Activated CD8-positive, alpha-beta memory T cell treated with anti-CD3 and anti-CD28 coated beads for 48 hours (primary cell): ENCODE measurements at places on chromosomes 12 and 14.

GRCh38 chr12:93448796-93449195, 7.0 kb upstream of the UBE2N start:
- DNase-seq = no peak

- no peak for DNase-seq
These were observed 80.0 kb downstream of the ACTN1 start for GRCh38 chr14:68899033-68899603.

- DNase-seq = no peak
These were observed 36.7 kb downstream of the TRMT5 start for GRCh38 chr14:60944204-60944603.

DNA sequence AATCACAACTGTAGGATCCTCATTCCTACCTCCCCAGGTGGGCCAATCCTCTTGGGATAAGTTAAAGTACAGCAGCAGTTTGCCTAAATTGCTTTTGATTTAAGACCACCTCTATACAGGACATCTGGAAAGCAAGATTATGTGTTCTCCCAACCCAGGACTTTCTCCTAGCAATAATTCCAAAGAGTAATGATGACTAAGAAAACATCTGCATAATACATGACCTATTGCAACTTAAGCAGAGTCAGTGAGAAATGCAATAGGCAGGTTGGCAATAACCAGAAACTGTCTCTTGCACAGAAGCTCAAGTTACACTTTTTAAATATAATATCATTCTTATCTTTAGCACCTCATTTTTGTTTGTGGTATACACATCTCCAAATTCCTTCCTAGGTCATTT, 275.4 kb downstream of the TRHDE start:
- no peak for DNase-seq

- no peak for DNase-seq
These were observed 13.4 kb downstream of the MTERF2 start for GRCh38 chr12:106973545-106973944.

DNA sequence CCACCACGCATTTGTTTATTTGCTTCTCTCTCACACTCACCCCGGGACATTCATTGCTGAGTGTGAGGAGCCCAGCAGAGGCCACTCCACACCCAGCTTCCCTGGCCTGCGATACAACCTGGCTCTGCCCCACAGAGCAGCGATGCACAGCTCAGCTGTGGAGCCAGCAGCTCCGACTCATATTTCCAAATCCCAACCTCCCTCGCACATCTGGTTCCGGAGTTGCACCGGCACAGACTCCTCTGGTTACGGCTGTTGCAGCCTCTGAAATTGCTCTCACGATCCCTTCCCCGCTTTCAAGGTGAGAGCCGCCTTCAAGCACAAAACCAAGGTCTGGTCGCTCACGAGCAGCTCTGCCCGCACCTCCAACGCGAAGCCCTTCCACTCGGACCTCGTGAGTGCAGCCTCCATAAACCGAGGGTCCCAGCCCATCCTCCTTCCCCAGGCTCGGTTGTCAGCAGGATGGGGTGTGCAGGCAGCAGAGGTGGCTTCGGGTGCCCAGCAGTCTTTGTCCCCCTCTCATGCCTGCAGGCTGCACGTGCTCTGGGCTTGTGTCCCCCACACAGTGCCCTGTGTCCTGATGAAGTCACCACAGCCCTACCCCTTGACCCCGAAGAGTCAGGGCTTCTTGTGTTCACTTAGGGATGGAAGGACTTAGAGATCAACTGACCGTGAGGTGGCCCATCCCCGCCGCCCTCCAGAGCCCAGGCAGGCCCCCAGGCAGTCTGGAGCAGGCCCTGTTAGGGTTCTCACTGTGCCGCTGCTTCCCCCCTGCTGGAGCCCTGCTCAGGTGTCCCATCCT, 184.3 kb downstream of the ADGRD1 start:
- no peak for DNase-seq

GRCh38 chr14:30620178-30620577, 1.9 kb upstream of the SCFD1 start:
- DNase-seq = no peak

DNA sequence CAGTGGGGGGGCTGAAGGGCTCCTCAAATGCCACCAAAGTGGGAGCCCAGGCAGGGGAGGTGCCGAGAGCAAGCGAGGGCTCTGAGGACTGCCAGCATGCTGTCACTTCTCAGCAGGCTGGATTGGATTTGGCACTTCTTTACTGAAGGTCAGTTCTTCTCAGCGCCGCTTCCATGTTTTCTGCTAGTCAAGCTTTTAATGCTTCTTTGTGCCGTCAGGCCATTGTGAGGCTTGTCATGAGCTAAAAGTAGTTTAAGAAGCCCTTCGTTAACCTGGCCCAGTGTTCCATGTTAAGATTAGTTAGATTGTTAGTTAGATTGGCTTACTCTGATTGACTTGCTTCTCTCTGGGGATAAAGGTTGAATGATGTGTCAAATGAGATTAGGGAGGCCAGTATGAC, 13.4 kb downstream of the GABARAPL1 start:
- no peak for DNase-seq

- no peak for DNase-seq
These were observed 1096.0 kb upstream of the FLRT2 start for GRCh38 chr14:84433961-84434360.

DNA sequence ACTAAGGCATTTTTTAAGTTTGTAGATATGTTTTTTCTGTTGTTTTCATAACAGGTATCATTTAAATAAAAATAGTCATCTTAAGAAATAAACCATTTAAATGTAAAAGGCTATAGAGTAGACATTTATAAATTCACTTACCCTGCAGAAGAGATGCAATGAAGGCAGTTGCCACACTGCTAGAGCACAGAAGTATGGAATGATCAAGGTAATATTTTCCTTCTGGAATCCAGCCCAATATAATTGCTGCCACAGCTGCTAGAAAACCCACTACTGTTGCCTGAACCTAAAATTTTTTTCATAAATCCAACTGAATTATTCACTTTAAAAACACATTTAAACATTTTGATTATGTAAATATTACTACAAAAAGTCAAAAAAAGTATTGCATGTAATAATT, 69.2 kb downstream of the SLC41A2 start:
- no peak for DNase-seq

GRCh38 chr14:86003998-86004397, 474.1 kb downstream of the FLRT2 start:
- DNase-seq = no peak

DNA sequence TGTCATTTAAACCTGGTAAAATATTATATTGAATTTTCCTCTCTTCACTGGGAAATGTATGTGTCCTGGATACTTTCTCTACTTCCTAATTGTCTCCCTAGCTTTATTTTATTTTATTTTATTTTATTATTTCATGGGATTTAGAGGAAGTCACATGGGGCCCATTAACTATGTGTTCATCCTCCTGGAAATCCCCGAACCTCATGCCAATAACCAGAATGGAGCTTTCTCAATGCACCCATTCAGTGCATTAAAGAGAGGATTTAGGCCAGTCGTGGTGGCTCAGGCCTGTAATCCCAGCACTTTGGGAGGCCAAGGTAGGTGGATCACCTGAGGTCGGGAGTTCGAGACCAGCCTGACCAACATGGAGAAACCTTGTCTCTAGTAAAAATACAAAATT, 1.3 kb upstream of the RPGRIP1 start:
- no peak for DNase-seq

DNA sequence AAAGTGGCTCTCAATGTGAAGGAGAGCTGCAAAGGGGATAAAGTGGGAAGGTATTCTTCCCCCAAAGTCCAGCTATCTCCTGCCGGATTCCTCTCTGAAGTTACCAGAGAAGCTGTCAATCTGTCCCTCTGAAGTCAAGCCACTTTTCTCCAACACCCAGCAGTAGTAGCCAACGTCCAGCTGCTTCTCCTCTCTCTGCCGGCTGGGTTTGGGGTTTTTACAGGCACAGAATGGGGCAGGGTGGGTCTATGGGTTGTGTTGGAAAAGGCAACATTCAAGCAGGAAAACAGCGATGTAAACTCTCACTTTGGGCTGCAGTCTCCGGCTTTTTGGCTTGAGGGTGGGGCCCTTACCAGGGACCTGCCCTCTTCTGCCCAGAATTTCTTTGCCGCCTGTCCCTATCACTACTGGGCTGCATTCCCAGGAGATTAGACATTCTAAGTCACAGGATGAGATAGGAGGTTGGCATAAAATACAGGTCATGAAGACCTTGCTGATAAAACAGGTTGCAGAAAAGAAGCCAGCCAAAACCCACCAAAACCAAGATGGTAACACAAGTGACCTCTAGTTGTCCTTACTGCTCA, 16.3 kb downstream of the CAPZA3 start:
- no peak for DNase-seq

DNA sequence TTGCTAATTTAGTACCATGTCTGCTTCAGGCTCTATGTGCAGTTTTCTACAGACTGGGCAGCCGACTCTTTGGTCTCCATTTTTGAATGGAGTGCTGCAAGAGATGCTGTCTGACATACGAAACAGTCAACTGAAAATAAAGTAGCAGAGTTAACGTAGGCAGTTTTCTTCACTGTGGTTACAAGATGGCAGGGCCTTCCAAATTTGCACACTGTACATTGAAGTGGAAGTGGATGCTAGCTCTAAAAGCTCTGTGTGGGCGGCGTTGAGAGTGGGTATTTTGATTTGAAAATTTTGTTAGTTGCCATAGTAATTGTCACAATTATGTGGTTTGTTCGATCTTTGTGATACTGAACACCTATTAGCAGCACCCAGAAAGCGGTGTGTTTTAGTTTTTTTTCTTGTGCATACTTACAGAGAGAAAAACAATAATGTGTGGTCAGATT, 154.9 kb upstream of the ATP2B1 start:
- no peak for DNase-seq

GRCh38 chr12:121806546-121807423, 3.0 kb downstream of the SETD1B start:
- no peak for DNase-seq

- no peak for DNase-seq
These were observed 153.5 kb downstream of the KCNA5 start for GRCh38 chr12:5197131-5197530.

- no peak for DNase-seq
These were observed 653.9 kb upstream of the TBX3 start for GRCh38 chr12:115337693-115338543.

GRCh38 chr12:19436931-19437330, 2.4 kb upstream of the AEBP2 start:
- no peak for DNase-seq

DNA sequence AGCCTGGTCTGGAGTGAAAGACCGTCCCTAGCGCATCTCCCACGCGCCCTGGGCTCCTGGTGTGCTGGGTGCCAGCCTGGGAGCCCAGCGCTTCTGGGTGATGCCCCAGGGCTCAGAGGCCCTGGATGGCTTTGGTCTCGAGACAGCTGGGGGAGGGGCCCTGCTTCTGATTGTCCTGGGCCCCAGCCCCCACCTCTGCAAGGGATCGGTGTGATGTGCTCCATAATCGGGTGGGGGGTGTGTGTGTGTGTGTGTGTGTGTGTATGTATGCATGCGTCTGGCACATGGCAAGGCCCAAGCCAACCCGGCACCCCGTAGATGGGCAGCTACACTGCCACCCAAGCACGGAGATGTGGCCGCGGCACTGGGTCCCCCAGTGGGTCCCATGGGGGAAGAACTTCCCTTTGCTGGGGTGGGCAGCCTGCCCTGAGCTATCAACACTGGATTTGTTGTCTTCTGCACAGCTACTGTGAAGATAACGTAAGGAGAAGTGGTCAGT, 3.1 kb downstream of the ZBTB42 start:
- no peak for DNase-seq

DNA sequence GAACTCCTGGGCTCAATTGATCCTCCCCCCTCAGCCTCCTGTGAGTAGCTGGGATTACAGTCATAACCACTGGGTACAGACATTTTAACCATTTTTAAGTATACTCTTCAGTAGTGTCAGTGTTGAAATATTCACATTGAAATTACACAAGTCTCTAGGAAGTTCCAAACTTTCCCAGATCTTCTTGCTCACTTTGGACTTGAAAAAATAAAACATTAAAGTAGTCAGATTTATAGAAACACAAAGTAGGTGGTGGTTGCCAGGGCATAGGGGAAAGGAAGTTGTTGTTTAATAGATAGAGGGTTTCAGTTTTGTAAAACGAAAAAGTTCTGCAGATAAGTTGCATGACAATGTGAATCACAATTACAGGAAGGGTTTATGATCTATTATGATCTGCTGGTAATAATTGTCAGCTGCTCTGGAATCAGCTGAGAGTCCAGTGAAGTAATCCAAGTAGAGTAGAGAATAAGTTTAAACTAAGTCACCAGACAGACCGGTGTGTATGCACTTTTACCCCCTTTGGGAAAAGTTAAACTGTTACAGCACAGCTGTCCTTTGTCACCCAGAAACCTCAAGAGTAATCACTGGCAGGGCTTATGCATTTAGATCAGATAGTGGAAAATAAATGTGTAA, 27.4 kb downstream of the PCNX1 start:
- no peak for DNase-seq

- no peak for DNase-seq
These were observed 304.4 kb downstream of the MED13L start for GRCh38 chr12:115973066-115973465.

GRCh38 chr14:70045844-70046535, 142.8 kb downstream of the SLC8A3 start:
- DNase-seq = no peak

GRCh38 chr12:7916936-7917335, 19.1 kb downstream of the SLC2A3 start:
- DNase-seq = no peak

DNA sequence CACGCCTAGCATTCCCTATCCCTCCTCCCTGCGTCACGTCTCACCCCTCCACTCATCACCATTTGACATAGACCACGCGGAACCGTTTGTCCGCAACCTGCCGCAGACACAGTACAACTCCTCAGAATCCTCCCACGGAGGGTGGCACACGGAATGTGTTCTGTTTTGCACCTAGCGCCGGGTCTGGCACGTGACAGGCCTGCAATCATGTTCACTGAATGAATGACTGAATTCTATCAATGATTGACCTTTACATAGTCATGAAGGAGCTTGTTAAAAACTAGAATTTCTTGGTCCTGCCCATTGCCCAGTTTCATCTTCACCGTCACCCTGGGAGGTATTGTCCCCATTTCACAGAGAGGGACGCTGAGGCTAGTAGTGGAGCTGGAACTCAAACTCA, 4.7 kb downstream of the SLC6A12 start:
- DNase-seq = no peak

- no peak for DNase-seq
These were observed 67.8 kb upstream of the CAPRIN2 start for GRCh38 chr12:30822385-30823155.

DNA sequence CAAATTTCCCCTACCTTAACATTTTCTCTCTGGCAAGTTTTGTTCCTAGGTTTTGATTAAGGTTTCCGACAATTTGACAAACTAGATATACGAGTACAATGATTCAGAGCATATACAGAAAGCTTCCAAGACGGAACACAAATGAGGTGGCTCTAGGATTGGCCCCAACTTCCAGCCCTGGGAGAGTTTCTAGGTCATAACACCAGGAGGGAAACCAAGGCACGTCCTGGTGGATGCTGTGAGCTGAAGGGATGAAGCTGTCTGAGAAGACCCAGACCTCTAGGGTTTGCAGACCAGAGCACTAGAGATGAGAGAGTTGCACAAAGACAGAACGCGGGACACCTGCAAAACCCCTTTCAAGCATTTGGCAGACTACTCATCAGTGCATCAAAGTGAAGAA, 51.5 kb upstream of the CAND1 start:
- no peak for DNase-seq
